ENCODE measurements at places on chromosomes 12 and 14. TPM values are rescaled to one million over a fixed set of nuclear protein-coding genes. Genes with fewer than 3 reads are reported as not detected.

GRCh38 chr12:47841910-47842309 lies 22.2 kb upstream of the HDAC7 start:
- H3K4me3 ChIP-seq: no peak overlapping the region
- DNase-seq: no peak
- H3K36me3 ChIP-seq: no peaks in the 10 kb centered on the region
- no peaks in the 10 kb centered on the region for H3K27me3 ChIP-seq
- no peak overlapping the region for H3K27ac ChIP-seq

DNA sequence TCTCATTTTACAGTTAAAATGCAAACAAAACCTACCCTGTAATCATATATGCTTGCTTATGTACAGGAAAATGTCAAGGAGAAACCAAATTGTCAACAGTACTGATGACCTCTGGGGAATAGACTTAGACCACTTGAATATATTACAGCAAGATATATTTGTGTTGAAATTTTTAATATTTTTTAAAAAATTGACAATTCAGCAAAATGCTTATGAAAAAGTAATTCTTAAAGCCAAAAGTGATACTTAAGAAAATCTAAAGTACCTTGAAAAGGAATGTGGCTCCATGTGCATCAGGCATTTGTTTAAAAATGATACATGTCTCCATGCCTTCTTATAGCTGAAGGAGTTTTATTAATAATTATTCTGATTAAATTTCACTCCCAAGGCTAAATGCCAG lies 49.2 kb downstream of the PTPN21 start:
- H3K4me3 ChIP-seq: no peak overlapping the region
- no peaks in the 10 kb centered on the region for H3K36me3 ChIP-seq
- peaks cover 10% of the 10 kb centered on the region for H3K27me3 ChIP-seq
- no peaks in the 10 kb centered on the region for H3K4me1 ChIP-seq
- no peak overlapping the region for H3K27ac ChIP-seq

DNA sequence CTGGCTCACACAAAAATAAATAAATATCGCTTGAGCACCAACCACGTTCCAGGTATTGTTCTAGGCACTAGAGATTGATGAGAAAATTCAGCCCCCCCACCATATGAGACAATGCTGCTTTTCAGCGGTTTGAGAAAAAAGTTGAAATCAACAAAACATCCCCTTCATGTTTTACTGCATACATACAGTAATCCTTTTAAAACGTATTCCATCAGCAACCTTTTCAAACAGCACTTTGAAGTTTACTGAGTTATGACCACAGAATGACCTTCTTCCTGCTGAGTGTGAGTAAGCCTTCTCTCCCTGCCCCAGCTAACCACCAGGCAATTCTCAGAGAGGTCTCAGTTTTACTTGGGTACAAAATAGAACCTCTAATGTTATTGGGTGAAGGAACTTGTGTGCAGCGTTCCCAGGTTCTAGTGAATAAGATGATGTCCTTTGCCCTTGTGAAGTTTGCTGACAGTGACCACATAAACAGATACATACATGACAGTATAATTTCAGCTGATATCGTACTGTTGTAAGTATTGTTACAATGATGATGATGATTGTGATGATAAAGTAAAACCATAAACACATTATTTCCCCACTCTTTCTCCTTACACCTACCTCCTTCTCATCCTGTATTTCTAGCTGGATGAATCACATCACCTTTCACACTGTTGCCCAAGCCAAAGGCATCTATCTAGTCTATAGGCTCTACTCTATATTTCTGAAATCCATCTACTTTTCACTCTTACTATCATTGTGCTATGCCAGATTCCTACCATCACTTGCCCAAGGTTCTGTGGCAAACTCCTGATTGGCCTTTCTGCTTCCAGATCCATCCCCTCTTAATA lies 124.4 kb upstream of the KRR1 start:
- H3K27ac ChIP-seq: no peak overlapping the region
- DNase-seq: no peak
- H3K4me3 ChIP-seq: no peak overlapping the region
- H3K27me3 ChIP-seq: no peaks in the 10 kb centered on the region
- H3K4me1 ChIP-seq: peaks cover under 1% of the 10 kb centered on the region

DNA sequence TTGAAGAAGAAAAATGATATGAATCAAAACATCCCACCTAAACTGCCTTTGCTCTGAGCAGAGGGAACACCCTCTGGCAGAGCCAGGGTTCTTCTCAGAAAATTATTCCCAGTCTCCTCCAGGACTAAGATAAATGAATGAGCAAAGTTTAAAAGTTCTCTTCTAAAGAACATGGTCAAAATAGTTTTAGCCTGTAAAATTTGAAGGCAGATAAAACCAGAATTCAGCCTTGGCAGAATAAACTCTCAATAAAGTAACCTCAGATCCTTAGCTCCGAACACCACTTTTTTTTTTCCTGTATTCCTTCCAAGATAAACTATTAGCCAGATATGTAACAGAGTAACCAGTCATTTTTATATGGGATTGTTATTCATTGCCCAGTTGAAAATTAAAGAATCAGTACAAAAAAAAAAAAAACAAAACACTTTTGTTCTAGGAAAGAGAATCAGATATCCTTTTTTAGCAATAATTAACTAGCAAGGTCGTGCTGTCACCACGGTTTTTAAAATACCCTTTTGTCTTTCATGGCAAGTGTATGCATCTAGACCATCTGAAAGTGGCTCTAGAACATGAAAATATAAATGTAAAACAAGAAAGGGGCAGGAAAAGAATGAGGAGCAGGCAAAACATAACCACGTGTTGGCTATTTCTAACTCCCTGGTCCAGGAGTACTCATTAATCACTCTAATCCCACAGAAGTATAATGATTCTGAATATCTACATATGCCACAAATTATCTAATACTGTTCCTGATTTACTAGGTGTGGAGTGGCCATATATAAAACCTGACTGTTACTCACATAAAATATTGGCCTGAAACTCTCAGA lies 60.8 kb downstream of the CAPZA3 start:
- no peaks in the 10 kb centered on the region for H3K4me1 ChIP-seq
- DNase-seq: no peak
- no peaks in the 10 kb centered on the region for H3K36me3 ChIP-seq
- no peaks in the 10 kb centered on the region for H3K27me3 ChIP-seq

- H3K36me3 ChIP-seq: no peaks in the 10 kb centered on the region
- no peak overlapping the region for H3K4me3 ChIP-seq
- H3K4me1 ChIP-seq: no peaks in the 10 kb centered on the region
- H3K27ac ChIP-seq: no peak overlapping the region
- DNase-seq: no peak
Measured at GRCh38 chr14:52055167-52055566, 13.7 kb downstream of the NID2 start.

- no peaks in the 10 kb centered on the region for H3K27me3 ChIP-seq
- peaks cover 19% of the 10 kb centered on the region for H3K4me1 ChIP-seq
- peak within 1 kb of the TSS; percentile 83 for H3K27ac ChIP-seq
- no peaks in the 10 kb centered on the region for H3K36me3 ChIP-seq
- H3K4me3 ChIP-seq: peak within 1 kb of the TSS; percentile 96
Measured at GRCh38 chr12:111598637-111599452, at the start of gene ATXN2. TSS of gene ATXN2 (minus strand) at chr12:111599315. CDS start at chr12:111599034, 281 bp downstream.

DNA sequence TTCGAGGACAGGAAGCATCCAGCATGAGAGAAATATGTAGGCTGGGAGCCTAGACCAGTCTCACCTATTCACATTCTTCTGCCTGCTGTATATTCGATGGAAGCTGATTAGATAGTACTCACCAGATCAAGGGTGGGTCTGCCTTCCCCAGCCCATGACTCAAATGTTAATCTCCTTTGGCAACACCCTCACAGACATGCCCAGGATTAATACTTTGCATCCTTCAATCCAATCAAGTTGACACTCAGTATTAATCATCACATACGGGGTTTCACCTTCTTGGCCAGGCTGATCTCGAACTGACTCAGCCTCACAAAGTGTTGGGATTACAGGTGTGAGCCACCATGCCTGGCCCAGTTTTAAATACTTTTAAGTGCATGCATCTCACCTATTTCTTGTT lies 30.5 kb upstream of the SLC10A1 start:
- H3K27ac ChIP-seq: no peak overlapping the region
- DNase-seq: no peak
- H3K4me1 ChIP-seq: no peaks in the 10 kb centered on the region
- no peaks in the 10 kb centered on the region for H3K27me3 ChIP-seq
- H3K4me3 ChIP-seq: no peak overlapping the region

- H3K4me3 ChIP-seq: no peak overlapping the region
- H3K27ac ChIP-seq: no peak overlapping the region
- no peaks in the 10 kb centered on the region for H3K4me1 ChIP-seq
- no peaks in the 10 kb centered on the region for H3K27me3 ChIP-seq
Measured at GRCh38 chr12:15741082-15741481, 48.1 kb downstream of the EPS8 start.

GRCh38 chr12:50338920-50339645 lies 55.8 kb upstream of the LIMA1 start:
- no peaks in the 10 kb centered on the region for H3K36me3 ChIP-seq
- no peak for DNase-seq
- H3K4me1 ChIP-seq: no peaks in the 10 kb centered on the region
- no peaks in the 10 kb centered on the region for H3K27me3 ChIP-seq

DNA sequence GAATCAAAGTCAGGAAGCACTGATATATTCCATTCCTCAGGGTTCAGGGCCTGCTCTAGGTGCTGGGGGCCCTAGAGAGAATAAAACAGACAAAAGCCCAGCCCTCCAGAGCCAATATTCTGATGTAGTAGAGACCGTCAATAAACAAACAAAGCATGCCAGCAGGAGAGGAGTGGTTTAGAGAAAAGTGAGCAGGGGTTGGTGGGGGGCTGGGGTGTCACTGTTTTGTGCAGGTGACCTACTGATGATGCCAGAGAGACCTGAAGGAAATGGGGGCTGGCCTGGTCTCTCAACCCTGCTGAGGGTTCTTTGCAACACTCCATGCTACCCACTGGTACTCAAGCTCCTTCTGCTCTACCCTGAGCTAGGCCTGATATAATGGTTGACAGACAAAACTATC lies 26.5 kb downstream of the IL26 start:
- H3K4me3 ChIP-seq: peak overlapping the region; percentile 35
- no peaks in the 10 kb centered on the region for H3K27me3 ChIP-seq
- H3K4me1 ChIP-seq: peaks cover 26% of the 10 kb centered on the region
- H3K27ac ChIP-seq: no peak overlapping the region

GRCh38 chr12:9364224-9365176 lies 156.3 kb upstream of the PZP start:
- no peaks in the 10 kb centered on the region for H3K36me3 ChIP-seq
- H3K27ac ChIP-seq: no peak overlapping the region
- H3K4me3 ChIP-seq: peak overlapping the region; percentile 17

GRCh38 chr12:116365606-116366455 lies 88.3 kb upstream of the MED13L start:
- H3K4me1 ChIP-seq: peaks cover 10% of the 10 kb centered on the region
- H3K4me3 ChIP-seq: no peak overlapping the region
- H3K36me3 ChIP-seq: no peaks in the 10 kb centered on the region
- no peaks in the 10 kb centered on the region for H3K27me3 ChIP-seq

DNA sequence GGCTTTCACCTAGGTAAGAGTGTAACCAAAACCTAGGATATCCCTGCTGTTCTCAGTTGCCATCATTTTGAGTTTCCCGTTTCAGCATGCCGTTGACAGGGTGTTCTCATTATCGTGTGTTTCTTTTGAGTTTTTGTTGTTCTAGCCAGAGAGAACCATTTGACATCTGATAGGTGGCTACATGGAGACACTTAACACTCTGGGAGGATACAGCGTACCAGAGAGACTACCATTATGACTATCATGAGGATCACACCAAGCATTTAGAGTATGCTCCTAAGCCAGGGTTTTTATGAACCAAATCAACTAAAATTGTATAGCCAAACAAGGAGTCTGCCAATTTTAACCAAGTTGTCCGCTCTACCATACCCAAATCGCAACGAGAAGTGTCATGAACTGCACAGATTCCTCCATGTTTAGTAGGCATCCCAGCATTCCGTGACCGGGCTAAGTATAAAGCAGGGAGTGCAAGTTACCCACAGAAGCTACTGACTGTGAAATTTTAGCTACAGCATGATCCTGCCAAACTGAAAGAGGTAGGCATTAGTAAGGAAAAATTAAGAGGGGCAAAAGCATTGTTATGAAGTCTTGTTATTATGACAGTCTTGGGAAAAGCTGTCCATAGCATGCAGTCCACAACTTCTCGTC lies 48.8 kb downstream of the MARK3 start:
- no peak for DNase-seq
- H3K4me1 ChIP-seq: no peaks in the 10 kb centered on the region
- H3K36me3 ChIP-seq: peaks cover 40% of the 10 kb centered on the region
- no peak overlapping the region for H3K27ac ChIP-seq
- H3K4me3 ChIP-seq: no peak overlapping the region
- no peaks in the 10 kb centered on the region for H3K27me3 ChIP-seq

DNA sequence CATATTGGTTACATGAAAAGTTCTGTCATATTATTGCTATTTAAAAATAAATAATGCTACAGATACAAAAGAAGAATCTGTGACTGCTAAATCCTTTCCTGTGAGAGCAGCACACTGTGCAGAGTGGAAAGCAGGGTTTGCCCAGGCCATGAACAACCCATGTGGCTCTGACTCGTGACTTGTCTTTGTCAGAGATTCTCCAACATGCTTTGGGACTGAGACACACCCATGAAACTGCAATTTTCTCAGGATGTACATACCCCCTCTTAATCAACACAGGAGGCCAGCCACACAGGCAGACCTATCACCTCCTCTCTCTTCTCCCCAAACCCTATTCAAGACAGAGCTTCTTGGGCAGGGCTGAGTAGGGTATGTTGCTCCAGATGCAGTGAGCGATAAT lies 96.8 kb upstream of the NTF3 start:
- no peak overlapping the region for H3K4me3 ChIP-seq
- H3K27ac ChIP-seq: no peak overlapping the region
- no peaks in the 10 kb centered on the region for H3K4me1 ChIP-seq

- H3K27ac ChIP-seq: no peak overlapping the region
- no peaks in the 10 kb centered on the region for H3K4me1 ChIP-seq
- H3K27me3 ChIP-seq: no peaks in the 10 kb centered on the region
- no peak overlapping the region for H3K4me3 ChIP-seq
- no peak for DNase-seq
Measured at GRCh38 chr14:66111891-66112290, 374.3 kb upstream of the CCDC196 start.

The CRACR2A gene
- total RNA-seq: 23.5 TPM

The RNFT2 gene
- total RNA-seq: 6.0 TPM

The SLC5A8 gene
- not detected for total RNA-seq

The KIF26A gene
- total RNA-seq: 0.31 TPM
